ENCODE measurements at places on chromosomes 3 and 15.

DNA sequence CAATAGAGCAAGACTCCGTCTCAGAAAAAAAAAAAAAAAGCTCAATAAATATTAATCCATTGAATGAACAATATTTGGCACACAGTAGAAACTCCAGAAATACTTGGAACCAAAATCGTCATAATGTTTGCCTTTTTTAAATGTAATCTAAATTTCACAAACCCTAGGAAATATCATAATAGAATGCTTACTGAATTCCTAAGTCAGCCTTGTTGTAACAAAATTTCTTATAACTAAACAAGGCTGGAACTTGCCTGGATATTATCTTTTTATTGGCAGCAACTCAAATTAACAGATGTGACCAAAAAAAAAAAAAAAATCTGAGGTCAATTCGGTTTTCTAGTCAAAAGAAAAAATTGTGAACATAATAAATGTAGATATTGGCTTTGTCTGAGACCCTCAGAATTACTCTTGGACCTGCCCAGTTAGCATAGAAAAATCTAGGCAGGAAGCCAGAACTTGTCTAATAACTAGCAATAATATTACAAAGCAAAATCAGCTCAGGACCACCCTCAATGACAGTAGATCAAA is 33.3 kb downstream of the GABPB1 start:
- DNase-seq: no peak

GRCh38 chr3:168624195-168624594 is 528.5 kb upstream of the GOLIM4 start:
- no peak for DNase-seq

DNA sequence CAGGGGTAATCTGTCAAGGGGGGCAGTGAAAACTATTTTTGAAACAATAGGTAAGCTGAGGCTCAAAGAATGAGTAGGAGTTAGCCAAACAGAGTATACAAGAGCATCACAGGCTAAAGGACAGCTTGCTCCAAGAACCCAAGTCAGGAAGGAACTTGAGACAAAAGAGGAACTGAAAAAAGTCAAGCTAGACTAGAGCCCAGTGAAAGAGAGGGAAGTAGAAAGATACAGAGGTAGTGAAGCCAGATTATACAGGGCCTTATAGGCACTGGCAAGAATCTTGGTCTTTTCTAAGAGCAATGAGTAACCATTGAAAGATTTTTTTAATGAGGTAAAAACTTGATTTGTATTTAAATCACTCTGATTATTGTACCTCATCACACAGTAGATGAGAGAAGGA is 69.9 kb downstream of the FILIP1L start:
- no peak for DNase-seq

- no peak for DNase-seq
These were observed 95.1 kb upstream of the PDZRN3 start for GRCh38 chr3:73719861-73720260.

DNA sequence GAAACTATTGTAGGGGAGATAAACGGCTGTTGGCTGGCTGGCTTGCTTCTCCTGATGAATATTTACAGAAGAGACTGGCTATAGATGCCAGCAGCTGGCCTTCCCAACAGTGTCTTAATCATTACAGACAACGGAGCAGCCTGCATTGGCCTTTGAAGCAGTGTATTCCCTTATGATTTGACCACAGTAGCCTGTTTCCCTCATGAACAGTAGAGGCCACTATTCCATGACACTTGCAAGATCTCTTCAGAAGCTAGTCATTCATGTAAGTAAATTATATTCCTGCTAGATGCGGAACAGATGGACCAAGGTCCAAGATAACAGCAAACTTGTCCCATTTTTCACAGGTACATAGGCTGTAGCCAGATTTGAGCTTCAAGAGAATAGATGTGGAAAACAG is 47.3 kb downstream of the TMCO5A start:
- DNase-seq: no peak

DNA sequence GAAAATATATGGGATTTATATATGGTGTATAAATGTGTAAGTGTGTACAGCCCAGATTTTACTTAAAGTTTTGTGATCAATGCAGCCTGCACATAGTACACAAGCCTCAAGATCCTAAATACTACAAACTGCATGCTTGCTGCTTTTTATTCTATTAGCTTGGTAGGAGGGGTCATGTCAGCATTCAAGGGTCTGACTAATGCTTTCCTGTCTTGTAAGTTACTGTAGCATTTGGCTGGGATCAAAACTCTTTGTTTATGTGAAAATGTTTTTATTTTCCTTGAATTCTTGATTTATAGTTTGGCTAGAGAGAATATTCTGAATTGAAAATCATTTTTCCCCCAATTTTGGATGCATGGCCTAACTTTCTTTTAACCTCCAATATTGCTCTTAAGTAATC is 370.9 kb downstream of the NSUN3 start:
- no peak for DNase-seq

Measured in DND-41 (cell line).